Effector CD4-positive, alpha-beta T cell (primary cell): ENCODE measurements at places on chromosomes 13 and 19.

DNA sequence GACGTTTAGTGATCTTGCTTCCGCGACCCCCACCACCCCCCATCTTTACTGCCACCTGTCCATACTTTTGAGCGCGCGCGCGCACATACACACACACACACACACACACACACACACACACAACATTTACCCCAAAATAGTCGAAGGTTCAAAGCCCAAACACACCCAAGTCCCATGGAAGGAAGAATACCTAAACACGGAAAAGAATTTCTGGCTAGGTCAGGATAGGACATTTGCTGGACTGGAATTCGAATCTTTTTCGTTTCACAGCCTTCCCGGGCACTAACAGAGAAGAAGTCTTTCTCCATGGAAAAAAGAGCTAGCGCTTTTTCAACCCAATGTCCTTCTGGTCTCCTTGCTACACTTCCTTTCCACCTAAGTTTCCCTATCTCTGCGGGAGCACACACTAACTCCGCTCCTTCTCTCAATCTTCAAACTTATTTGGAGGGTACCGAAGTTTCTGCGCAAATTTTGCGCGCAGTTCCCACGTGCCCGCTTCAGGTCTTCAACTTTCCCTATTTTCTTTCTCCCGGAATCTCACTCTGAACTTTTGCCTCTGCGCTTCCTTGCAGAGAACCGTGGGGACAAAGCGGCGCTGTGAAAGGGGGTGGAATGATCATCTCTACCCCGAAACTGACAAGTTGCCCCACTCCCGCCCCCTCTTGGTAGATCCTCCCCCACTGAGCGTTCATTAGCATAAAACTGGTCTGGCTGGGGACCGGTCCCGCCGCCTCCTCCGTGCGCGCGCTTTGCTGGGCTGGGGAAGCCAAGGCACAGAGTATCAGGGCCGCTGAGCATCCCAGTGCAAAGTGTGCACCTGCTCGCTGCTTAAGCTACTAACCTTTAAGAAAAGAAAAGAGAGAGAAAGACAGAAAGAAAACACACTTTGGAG is 2.7 kb downstream of the DACH1 start:
- DNase-seq, result no peak

GRCh38 chr13:99124794-99125316 is 75.8 kb upstream of the UBAC2 start:
- no peak for DNase-seq

DNA sequence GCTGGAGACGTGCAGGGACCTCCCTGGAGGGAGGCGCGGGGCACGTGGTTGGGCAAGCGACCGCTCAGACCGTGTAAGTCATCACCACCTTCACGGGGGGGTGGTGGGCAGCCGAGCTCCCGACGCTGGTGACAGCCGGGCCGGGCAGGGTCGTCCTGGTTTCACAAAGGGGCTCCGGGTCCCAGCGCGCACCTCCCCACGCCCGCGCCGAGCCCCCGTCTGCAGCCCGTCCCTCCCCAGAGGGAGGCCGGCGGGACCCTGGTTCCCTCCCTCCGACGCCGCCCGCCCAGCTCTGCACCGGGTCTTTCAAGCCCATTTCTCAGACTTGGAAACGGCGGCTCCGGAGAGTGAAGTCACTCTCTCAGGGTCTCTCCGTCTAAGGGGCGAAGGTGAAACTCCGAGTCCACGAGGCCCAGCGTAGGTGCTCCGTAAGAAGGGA is 729 bp upstream of the ARID3A start:
- peak; percentile 65 for DNase-seq

- DNase-seq, result no peak
These were observed 5.5 kb upstream of the CCNE1 start for GRCh38 chr19:29806098-29806866.

- no peak for DNase-seq
These were observed 36.0 kb downstream of the PBX4 start for GRCh38 chr19:19582471-19582870.

DNA sequence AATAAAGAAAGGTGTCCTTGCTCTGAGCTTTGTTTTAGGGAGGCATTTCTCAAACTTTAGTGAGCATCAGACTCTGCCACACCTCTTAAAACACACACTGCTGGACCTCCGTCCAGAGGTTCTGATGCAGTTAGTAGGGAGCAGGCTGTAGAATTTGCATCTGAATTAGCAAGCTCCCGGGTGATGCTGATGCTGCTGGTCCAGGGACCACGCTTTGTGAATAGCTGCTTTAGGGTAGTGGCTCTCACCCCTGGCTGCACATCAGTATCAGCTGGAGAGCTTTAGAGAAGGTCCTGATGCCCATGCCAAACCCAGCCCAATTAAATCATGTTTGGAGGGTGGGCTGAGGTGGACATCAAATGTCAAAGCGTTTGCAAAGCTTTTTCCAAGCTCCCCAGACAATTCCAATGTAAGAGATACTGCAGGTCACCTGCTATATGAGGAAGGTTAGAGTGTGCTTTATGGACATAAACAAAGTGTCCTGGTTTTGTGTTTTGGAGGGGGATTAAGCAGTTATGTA is 3.6 kb downstream of the HTR2A start:
- no peak for DNase-seq

DNA sequence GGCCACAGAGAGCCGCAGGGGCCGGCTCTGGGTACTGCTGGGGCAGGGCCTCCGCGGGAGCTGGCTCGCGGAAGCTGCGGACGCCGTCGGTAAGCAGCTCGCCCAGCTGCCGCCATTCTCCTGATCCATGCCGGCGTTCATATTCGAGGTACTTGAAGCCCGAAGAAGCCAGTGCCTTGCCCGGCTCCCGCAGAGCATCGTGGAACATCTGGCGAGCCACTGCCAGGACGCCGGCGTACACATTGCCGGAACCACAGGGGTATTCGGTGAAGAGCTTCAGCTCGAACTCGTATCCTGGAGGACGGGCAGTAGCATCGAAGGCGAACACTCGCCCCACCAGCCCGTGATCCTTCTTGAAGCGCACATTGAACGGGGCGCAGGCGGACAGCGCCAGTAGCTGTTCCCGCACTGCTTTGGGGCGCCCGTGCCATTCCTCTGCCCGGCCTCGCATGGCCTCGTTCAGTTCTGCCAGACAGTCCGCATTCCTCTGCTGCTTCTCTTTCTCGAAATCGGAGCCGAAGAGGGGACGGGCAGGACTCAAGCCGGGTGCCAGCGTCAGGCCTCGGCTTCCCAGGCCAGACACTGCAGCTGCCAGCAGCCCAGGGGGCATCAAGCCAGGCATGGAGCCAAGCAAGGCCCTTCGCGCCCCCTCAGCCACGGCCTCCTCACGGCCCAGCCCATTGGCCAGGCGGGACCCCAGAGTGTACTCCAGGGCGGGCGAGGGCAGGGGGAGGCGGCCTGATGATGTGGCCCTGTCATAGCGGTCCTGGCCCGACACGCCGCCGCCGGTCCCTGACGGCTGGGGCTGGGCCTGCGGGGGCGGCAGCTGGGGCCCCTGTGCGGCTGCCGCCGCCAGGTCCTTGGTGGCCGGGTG is 1.0 kb downstream of the IRF2BP1 start:
- no peak for DNase-seq

- no peak for DNase-seq
These were observed 1556.0 kb downstream of the EFNB2 start for GRCh38 chr13:104979281-104980030.

DNA sequence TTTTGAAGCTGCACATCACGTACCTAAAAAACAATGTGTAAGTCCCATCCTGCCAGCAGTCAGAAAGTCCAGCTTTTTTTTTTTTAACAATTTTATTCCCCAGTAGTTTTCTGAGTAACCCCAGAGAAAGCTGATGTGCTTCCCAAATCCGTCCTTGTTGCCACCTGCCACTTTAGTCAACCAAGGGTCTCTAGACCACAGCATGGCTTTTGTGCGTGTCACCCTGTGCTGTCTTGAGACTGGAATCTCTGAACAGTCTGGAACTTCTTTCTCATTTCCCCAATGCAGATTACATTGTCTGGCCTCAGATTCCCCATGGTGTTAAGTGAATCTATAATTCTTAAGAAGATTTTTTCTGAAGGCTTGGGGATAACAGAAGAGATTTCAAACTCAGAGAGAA is 289.2 kb upstream of the KLF12 start:
- DNase-seq, result no peak

DNA sequence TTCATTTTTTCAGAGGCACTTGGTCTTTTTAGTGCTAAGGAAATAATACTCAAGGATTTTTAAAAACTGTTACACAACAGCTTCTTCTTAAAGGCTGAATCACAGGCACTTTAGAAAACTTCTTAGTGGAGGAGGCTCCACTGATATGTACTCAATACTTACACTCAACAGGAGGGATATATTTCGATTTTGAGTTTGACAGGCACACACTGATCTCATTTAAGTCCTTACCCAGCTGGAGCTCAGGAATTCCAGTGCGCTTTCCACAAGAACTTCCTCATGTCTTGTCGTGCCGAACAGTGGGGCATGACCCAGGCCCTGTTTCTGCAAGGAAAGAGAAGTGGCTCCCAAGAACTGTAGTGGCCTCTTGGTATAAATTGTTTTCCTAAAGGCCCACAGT is 103.8 kb downstream of the RGCC start:
- no peak for DNase-seq

DNA sequence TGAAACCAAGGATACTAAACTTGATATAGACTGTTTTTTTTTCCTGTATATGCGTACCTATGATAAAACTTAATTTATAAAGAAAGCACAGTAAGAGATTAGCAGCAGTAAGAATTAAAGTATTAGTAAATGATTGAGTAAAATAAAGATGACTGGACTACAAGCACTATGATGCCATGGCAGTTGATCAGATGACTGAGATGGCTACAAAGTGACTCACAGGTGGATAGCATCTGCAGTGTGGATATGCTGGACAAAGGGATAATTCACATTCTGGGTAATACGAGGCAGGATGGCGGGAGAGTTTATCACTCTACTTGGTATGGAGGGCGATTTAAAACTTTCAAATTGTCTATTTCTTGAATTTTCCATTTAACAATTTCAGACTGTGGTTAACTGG is 11.8 kb downstream of the HTR2A start:
- DNase-seq, result no peak

GRCh38 chr13:101736566-101736965 is 284.1 kb downstream of the ITGBL1 start:
- no peak for DNase-seq

- no peak for DNase-seq
These were observed 40.7 kb upstream of the PNMA8B start for GRCh38 chr19:46536391-46536790.

GRCh38 chr19:3282564-3282963 is 58.1 kb downstream of the CELF5 start:
- no peak for DNase-seq

- DNase-seq, result no peak
These were observed 844 bp upstream of the RFX1 start for GRCh38 chr19:14006766-14007562.

DNA sequence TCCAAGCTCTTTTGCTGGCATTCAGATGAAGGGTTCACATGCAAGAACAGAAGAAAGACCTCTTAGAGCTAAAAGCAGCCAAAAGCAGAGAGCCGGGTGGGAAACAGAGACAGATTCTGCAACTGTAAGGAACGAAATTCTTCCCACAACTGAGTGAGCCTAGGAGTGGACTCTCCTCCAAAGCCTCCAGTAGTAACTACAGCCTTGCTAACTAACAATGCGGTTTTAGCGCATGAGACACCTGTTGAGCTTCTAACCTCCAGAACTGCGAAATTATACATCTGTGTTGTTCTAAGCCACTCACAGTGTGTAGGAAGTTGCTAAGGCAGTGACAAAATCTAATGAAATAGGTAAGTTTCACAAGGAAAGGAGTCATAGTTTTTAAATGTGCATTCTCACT is 98.1 kb upstream of the SLITRK1 start:
- no peak for DNase-seq

DNA sequence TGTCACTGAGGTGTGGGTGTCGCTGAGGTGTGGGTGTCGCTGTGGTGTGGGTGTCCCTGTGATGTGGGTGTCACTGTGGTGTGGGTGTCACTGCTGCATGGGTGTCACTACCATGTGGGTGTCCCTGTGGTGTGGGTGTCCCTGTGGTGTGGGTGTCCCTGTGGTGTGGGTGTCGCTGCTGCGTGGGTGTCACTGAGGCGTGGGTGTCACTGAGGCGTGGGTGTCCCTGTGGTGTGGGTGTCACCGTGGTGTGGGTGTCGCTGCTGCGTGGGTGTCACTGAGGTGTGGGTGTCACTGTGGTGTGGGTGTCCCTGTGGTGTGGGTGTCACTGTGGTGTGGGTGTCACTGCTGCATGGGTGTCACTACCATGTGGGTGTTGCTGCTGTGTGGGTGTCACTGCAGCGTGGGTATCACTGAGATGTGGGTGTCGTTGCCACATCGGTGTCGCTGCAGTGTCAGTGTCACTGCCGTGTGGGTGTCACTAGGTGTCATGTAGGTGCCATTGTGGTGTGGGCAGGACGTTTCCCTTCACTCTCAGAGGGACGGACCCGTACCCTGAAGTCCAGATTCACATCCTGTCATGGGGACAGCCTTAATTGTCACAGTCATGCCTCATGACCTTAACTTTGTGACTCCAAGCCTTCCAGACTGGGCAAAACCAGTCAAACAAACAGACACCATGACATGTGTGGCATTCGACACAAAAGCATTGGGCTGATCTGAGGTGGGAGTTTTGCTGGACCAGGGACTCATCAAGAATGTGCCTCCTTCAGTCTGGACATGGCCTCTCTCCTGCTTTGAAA is 12.7 kb upstream of the GAS6 start:
- peak; percentile 29 for DNase-seq

DNA sequence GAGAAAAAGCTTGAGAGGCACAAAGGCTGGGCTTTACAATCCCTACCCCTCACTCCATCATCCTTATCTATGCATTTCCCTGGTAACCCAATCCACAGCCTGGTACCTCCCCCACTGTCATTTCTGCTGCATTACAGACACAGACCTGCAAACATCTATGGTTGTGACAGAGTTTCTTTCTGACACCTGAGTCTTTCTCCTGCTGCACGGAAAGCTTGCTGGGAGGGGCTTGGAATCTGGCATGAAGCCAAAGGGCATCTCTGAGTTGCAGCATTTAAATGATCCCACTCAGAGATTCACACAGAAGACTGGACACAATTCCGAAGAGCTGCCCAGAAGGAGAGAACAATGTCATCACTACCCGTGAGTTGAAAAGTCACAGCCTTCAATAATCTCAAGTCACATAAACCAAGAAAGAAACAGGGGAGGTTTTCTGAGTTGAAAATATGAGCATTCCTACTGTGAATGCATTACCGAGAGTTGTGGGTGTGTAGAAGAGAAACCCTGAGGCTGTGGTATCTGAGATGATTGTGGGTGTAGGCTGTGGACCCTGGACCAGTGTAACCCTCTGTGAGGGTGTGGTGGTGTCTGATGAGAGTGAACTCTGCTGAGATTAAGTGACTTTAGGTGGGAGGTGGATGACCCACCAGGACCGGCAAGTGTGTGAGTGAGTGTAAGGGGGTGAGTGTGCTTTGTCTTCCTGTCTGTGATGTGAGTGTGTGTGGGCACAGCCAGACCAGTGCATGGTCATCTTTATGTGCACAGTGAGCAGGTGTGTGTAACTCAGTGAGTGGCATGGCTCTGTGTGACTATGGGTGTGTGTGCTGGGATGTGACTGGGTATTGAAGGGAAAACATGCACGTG is at the start of gene LGALS14:
LGALS14 (plus strand) TSS at position 301 of the 864 bp plus-strand sequence; CDS start at position 349, 48 bp downstream.
- DNase-seq, result no peak
